ENCODE measurements at places on chromosomes 7 and 10. TPM values are rescaled to one million over a fixed set of nuclear protein-coding genes. Genes with fewer than 3 reads are reported as not detected.

Gene UNCX
- 6.5 TPM for polyA plus RNA-seq

Gene PFKFB3
- polyA plus RNA-seq, result 33.9 TPM

Gene BCCIP
- 106 TPM for polyA plus RNA-seq

Gene GPR15LG
- polyA plus RNA-seq, result not detected

Gene AKR1B1
- 96.0 TPM for polyA plus RNA-seq

Gene POLR2J
- 25.4 TPM for polyA plus RNA-seq

Gene CYP2C18
- polyA plus RNA-seq, result 0.46 TPM

Gene PRLHR
- not detected for polyA plus RNA-seq

Gene PVRIG
- 3.8 TPM for polyA plus RNA-seq

- DNase-seq, result no peak
These were observed 21.5 kb downstream of the GET4 start for GRCh38 chr7:897771-898376.

DNA sequence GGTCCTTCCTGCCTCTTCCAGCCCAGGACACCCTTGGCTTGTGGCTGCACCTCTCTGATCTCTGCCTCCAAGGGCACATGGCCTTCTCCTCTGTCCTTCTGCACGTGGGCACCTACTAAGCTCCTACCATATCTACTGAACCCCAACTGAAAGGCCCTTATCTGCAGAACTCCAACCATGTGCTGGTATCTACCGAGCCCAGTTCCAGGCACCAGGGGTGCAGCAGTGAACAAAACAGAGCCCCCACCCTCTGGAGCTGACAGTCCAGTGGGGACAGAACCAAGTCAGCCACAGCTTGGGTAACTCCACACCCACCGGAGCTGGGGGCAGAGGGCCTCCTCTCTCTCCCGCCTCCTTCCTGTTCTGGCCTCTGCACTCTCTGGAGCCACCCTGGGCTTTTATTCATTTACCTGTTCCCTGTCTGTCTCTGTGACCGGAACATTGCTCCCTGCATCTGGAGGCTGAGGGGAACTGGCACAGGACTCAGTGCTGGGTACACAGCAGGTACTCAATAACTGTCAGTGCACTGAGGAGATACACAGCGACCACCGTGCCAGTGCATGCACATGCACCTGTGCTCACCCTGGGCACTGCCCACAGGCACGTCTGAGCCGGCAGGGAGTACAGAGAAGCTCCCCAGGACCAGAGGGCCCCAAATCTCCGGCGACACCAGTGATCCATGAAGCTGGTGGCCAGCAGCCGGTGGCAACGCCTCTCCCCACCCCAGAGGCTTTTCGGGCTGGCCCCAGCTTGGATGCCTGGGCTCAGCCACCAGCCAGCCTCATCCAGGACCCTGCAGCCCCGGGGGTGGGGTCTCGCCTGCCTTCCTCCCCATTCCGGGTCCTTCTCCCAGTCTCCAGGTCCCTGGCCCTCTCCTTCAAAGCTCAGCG is 2.0 kb downstream of the MICALL2 start:
- no peak for DNase-seq

DNA sequence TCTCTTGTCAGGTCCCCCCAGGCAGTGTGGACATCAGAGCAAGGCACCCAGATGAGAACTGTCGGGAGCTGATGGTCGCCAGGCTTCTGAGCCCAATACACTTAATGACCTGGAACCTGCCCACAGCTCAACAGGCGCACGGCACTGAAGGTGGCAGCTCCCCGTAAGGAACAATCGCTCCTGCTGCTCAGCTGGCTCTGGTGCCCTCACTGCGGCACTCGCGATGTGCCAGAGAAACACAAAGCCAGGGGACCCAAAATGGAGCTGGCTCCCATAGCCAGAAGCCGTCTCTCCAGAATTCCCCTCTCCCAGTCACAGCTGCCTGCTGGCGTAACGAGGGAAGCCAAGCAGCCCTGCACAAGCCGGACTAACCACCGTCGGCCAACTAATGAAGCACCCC is 6.3 kb downstream of the CALN1 start:
- DNase-seq, result no peak

DNA sequence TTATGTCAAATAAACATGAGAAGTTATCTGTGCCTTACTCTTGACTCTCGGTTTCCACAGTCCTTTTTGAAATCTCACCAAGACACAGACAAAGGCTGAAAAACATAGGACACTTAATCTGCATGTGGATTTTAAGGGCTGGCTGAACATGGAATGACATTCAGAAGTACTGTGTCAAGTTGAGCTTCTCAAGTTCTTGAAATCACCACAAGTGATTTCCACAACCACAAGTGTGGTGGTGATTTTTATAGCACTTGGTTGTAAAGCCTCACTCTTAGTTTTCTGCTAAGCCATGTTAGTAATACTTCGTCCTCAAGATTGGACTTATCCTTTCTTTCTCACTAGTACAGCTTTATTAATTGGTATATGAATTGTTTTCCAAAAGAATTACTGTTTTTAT is 29.6 kb downstream of the FOXP2 start:
- no peak for DNase-seq

DNA sequence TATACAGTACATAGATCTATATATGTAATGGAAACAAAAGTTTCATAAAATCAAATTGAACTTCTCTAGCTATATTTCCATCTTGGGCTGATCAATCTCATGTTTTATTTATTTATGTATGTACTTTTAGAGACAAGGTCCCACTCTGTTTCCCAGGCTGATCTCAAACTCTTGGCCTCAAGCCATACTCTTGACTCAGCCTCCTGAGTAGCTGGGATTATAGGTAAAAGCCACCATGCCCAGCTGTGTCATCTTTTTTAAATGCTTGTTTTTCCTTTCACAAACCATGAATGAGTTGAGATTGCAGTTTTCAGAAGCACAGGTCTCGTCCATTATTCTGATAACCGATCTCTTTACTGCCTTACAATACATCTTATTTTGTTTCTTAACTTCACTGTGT is 400.9 kb downstream of the KCNMA1 start:
- DNase-seq, result no peak

DNA sequence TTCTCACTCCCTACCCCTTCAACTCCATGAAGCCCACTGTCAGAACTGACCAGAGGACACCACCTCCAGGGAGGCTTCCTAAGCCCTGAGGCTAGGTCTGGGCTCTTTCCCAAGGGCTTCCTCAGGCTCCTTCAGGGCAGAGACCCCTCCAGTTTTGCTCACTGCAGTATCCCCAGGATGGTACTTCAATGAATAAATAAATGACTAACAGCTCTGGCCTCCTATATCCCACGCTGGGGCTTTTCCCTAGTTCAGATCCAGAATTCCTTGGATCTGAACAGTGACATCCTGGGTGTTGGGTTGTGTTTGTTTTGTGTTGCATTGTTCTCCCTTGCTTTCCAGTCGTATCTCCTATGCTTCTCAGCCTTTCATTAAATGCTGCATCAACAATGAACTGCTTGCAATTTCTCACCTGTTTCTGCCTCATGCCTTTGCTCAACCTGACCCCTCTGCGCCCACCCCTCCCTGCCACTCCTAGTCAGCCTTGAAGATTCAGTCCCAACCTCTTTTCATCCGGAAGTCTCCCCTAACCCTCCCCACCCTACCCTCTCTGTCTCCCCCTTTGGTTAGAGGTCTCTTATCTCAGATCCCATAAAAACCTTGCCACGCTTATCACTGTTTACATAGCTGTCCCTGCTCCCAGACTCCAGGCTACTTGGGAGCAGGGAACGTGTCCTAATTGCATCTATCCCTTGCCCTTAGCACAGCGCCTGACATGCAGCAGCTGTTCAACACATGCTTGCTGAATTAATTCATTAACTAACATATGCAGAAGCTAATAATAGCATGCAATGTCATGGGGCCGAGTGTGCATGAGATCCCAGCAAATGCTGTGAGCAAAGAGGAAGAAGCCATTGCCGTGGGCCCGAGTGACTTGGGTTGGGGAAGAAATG is 41.7 kb downstream of the PPP1R3C start:
- peak; percentile 87 for DNase-seq

DNA sequence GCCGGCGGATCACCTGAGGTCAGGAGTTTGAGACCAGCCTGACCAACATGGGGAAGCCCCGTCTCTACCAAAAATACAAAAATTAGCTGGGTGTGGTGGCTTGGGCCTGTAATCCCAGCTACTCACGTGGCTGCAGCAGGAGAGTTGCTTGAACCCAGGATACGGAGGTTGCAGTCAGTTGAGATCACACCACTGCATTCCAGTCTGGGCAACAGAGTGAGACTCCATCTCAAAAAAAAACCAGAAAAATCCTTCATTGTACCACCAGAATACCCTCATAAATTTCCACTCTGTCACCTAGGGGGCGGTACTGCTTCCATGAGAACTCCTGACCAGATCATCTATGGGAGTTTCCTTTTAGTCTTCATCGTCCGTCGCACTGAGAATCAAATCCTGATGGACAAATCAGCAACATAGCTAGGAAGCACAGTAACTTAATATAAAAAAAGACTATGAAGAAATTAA is 225.8 kb upstream of the KLF14 start:
- no peak for DNase-seq

DNA sequence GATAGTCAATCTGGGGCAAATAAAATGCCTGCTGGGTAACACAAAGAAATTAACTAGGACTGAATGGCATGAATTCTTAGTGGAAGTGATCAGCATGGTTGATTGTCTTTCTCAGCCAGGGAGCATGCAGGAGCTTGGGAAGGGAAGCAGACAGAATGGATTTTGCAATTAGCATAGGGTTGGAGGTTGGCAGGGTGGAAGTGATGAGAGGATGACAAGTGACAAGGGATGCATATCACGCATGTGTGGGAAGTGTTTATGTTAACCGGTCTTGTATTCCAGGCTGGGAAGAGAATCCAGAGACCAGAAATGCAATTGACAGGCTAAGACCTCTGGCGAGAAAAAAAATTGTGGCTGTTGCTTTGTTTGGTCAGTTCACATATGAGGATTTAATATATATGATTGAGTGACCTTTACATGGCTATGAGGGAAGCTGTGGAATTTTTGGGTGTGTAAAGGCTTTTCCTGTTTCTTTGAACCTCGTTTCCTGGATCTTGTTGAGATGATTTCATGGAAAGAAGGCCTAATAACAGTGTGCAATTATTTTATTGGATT is 8.3 kb downstream of the MDFIC start:
- DNase-seq, result no peak

DNA sequence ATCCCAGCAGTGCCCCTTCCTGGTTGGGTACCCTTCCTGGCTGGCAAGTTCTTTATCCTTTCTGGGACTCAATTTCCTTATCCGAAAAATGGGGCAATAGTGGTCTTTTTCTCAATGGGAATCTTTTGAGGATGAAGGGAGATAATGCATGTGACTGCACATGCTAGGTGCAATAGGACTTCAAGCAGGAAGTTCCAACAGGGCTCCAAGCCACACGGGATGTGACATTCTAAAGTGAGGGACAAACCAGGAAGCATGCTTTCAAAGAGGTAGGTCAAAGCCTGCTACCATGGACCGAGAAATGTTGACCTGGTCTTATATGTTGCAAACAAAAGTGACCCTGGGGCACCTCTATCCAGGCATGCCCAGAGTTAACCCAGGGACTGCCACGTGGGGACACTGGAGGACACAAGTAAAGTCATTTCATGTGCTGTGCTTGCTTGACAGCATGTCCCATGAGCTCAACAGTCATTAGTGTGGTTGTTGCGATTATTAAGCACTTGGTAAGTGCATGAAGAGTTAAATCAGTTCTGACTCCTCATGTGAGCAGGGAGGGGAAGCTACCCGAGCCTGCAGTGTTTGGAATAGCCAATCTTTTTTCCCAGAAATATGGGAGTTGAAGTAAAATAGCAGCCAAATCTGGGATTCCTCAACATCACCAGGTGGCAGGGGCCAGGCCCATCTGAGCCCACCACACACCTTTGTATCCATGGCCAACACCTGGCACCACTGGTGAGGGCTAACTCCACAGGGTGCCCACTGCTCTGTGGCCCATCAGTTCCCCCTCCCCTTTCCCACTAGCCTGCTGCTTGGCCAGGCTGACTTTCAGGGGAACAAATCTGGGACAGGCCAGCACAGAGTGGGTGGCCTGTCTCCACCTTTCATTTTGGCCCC is 5.7 kb downstream of the ARHGAP22 start:
- DNase-seq, result no peak

GRCh38 chr7:156732091-156732625 is 91.6 kb downstream of the RNF32 start:
- no peak for DNase-seq

DNA sequence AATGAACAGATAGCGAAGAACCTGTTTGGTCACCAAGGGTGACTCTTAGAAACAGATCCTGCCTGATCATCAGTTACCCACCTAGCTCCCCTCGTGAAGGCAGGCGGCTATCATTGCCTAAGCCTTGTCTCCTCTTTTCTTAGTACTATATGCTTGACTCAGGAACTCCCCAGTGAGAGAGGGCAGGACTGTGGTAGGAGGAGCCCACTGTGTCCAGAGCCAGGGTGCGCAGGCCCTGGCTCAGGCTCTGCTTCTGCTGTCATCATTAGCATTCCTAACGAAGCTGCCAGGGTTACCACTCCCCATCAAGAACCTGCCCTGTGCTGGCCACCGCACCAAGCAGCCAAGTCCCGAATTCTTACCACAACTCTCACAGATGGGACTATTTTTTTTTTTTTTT is 160.8 kb downstream of the CHN2 start:
- DNase-seq, result no peak

- DNase-seq, result no peak
These were observed 475.5 kb downstream of the NXPH1 start for GRCh38 chr7:8908889-8909288.

DNA sequence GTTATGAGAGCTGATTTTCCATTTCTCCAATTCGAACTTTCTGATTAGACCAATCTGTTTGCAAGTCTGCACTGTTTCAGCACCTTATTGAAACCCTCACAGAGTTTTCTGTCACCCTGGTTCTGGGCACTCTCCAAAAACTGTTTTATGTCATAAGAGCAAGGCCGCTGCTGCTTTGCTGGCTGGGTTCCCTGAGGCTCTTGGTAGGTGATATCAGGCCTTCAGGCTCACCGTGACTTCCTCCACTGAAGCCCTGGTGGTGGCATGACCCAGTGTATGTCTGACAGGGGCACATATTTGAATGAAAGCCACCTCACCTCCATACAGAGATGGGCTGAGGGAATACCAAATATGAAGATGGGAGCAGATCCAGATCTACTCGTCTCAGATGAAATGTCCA is 8.3 kb downstream of the RABGEF1 start:
- DNase-seq, result no peak

DNA sequence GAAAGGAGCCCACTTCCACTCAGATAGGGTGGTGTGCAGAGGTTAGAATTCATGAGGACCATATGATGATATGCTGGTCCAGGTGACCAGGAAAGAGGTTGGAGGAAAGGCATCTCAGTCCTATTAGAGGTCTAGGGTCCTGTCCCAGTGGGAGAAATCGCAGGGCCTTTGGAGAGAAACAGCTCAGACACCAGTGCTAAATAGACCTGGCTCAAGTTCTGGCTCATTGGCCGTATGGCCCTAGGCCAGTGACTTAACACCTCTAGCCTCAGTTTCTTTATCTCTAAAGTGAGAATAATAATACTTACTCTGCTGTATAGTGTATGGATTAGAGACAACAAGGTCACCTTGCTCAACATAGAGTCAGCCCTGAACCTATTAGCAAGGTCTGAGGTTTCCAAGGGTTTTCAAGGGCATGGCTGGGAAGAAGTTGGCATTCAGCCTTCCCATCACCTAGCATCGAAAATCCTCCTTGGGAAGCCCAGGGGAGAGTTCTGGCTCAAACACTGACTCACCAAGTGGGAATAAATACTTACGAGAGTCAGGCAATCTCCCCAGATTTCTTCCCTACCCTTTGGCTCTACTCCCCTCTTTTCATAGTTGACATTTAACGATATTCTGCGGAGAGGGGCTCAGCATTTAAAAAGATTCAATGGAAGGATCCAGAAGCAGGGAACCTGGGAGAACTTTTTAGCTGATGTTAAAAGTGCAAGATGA is 473.1 kb upstream of the PODXL start:
- no peak for DNase-seq

- DNase-seq, result no peak
These were observed 45.6 kb downstream of the ZNF487 start for GRCh38 chr10:43482319-43483078.
